Naive thymus-derived CD8-positive, alpha-beta T cell (primary cell): ENCODE measurements at places on chromosomes 12 and 14.
A peak's percentile ranks its signal among the peaks of the same experiment; 100 is the strongest.

- H3K27me3 ChIP-seq: peaks cover 25% of the 10 kb centered on the region
- no peak overlapping the region for H3K4me3 ChIP-seq
- no peaks in the 10 kb centered on the region for H3K36me3 ChIP-seq
- no peak for DNase-seq
- no peak overlapping the region for H3K27ac ChIP-seq
Measured at GRCh38 chr14:76329154-76329928, 46.6 kb upstream of the ESRRB start.

- H3K4me1 ChIP-seq: peaks cover 3% of the 10 kb centered on the region
- H3K27ac ChIP-seq: no peak overlapping the region
- no peak overlapping the region for H3K4me3 ChIP-seq
- H3K27me3 ChIP-seq: peaks cover 8% of the 10 kb centered on the region
- no peaks in the 10 kb centered on the region for H3K36me3 ChIP-seq
Measured at GRCh38 chr12:5407034-5407856, 24.7 kb upstream of the NTF3 start.

DNA sequence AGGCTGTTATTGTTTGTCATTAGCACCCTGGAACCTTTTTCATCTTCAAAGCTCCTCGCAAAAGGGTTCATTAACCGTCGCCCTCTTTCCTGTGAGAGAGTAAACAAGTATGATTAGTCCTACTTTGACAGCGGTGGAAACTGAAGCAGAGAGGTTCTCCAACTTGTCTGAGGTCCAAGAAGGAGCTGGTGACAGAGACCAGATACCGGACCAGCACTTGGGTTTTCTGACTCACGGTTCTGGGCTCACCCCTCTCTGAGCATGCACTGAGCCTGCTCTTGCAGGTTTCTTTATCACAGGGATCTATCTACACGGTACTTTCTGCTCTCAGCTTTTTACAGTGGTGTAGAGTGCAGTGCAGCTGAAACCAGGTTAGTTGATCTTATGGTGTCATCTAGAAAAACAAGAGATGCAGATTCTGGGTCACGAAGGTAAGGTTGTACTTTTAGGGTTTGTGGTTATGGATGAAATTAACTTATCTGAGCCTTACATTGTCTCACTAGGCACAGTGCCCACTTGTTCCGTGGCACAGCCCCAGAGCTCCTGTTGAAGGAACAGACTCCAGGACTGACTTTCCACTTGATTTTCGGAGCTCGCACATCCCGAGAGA, 62.1 kb downstream of the PPP2R5C start:
- peak overlapping the region; percentile 100 for H3K27ac ChIP-seq
- peak overlapping the region; percentile 92 for H3K4me3 ChIP-seq
- DNase-seq: peak; percentile 58
- peaks cover 38% of the 10 kb centered on the region for H3K36me3 ChIP-seq
- H3K27me3 ChIP-seq: no peaks in the 10 kb centered on the region

DNA sequence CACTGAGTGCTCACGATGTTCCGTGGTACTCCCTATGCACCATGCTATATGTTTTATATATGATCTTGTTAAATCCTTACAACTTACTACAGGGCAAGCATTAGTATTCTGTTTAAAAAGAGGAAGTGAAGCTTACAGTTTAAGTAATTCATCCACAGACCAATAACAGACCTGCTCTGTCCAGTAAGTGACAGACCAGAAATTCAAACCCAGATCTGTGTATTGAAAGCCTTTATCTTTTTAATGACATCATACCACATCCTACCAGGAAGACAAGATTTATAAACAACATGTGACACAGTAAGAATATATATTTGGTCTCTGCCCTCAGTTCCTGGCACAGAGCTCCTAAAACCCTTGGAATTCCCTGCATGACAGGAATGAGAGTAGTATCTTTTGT, 206.5 kb downstream of the STXBP6 start:
- H3K4me3 ChIP-seq: no peak overlapping the region
- H3K27me3 ChIP-seq: peaks cover 5% of the 10 kb centered on the region
- DNase-seq: no peak

GRCh38 chr14:58280954-58281787, 17.2 kb upstream of the ARID4A start:
- peaks cover 71% of the 10 kb centered on the region for H3K4me1 ChIP-seq
- H3K27ac ChIP-seq: peak overlapping the region; percentile 96
- H3K27me3 ChIP-seq: no peaks in the 10 kb centered on the region
- peaks cover 3% of the 10 kb centered on the region for H3K36me3 ChIP-seq
- peak overlapping the region; percentile 73 for H3K4me3 ChIP-seq

GRCh38 chr14:28629328-28630004, 137.1 kb upstream of the FOXG1 start:
- no peak overlapping the region for H3K4me3 ChIP-seq
- H3K27me3 ChIP-seq: no peaks in the 10 kb centered on the region
- H3K27ac ChIP-seq: no peak overlapping the region

- no peak overlapping the region for H3K27ac ChIP-seq
- H3K4me1 ChIP-seq: no peaks in the 10 kb centered on the region
Measured at GRCh38 chr12:110112335-110112660, 11.9 kb upstream of the IFT81 start.

GRCh38 chr12:1580526-1580925, 13.9 kb downstream of the FBXL14 start:
- no peak overlapping the region for H3K4me3 ChIP-seq
- DNase-seq: no peak
- H3K36me3 ChIP-seq: peaks cover 16% of the 10 kb centered on the region
- H3K27ac ChIP-seq: no peak overlapping the region

DNA sequence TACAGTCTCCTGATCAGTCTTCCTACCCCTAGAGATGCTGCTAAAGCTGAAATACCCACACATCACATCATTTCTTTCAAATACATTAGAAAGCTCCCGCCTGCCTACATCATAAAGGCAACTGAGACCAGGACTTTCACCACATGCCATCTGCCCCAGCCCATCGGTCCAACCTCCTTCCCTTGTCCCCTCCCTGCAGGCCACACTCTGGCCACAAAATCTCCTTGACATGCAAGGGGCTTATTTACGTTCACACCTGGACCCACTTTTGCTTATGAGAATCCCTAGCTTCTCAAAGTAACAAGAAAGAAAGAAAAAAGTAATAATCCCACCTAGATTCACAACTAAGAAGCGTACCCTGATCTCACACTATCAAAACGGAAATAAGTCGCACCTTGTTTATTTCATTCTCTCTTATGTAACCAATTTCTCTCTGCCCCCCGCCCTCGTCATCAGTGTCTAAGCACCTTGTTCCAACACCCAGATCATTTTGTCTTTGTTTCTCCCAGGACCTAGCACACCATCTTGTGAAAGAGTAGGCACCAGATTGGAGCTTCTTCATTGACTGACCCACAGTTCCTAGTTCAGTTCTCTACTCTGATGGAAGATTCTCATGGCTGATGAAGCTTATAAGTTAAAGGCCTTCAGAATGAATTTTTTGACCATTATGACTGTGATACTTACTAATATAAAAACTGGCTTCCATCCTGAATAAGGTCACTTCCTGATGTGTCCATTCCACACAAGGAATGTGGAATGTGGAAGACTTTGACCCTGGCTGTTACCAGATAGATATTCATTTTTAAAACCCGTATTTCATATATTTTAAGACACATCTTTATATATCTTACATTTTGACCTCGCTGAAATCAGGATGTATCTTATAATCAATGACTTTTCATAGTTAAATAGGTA, 7.7 kb downstream of the WSB2 start:
- H3K27me3 ChIP-seq: no peaks in the 10 kb centered on the region
- no peak overlapping the region for H3K4me3 ChIP-seq
- no peak for DNase-seq

DNA sequence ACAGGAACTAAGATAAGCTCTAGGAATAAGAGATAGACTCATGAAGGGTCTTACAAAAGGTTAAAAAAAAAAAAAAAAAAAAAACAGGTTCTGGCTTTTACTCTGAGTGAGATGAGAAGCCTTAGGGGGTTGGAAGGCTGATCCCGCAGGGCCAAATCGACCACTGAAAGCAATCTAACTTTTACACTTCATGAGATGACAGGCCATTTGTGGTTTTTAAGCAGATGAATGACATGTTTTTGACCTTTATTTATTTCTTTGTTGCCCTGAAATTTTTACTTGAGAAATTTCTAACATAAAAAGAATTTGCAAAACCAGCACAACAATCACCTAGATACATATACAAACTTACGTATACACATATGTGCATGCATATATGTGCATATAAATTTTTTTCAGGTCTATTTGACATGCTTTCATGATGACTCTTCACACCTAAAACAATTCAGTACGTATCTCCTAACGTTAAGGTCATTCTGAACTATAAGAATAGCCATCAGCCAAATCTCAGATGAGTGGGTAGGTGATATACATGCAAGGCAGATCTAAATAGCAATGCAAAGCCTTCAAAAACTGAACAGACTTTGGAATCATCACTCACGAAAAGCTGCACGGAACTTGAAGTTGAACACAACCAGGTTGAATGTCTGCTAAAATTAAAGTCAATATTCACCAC, 87.0 kb downstream of the R3HDM2 start:
- DNase-seq: no peak
- H3K4me3 ChIP-seq: no peak overlapping the region
- H3K27me3 ChIP-seq: no peaks in the 10 kb centered on the region
- H3K4me1 ChIP-seq: peaks cover 9% of the 10 kb centered on the region
- H3K27ac ChIP-seq: peak overlapping the region; percentile 20

- peaks cover 15% of the 10 kb centered on the region for H3K27me3 ChIP-seq
- H3K36me3 ChIP-seq: no peaks in the 10 kb centered on the region
- H3K27ac ChIP-seq: peak overlapping the region; percentile 18
- no peak overlapping the region for H3K4me3 ChIP-seq
- DNase-seq: no peak
Measured at GRCh38 chr12:6093764-6094163, 30.7 kb downstream of the VWF start.

GRCh38 chr14:49972823-49973222, 79.9 kb downstream of the ARF6 start:
- no peak for DNase-seq
- H3K27me3 ChIP-seq: no peaks in the 10 kb centered on the region
- no peaks in the 10 kb centered on the region for H3K36me3 ChIP-seq

DNA sequence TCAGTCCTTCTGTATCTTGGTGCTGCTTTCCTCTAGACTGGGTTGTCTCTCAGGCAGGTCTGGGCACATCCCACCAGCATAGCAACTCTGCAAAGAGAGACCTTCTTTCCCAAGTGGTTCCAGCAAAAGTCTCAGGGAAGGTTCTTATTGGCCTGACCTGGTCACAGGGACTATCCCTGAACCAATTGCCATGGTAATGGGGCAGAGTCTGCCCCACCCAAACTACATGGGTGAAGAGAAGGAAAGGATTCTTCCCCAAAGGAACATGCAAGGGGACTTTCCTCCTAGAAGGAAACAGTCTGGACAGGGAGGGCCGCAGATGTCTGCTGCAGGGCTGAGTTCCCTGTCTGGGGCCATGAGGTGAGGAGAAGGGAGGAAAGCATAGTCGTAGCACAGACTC, 122.2 kb upstream of the NCOR2 start:
- H3K27me3 ChIP-seq: no peaks in the 10 kb centered on the region
- no peak overlapping the region for H3K4me3 ChIP-seq
- H3K4me1 ChIP-seq: peaks cover 35% of the 10 kb centered on the region
- no peak for DNase-seq

- peaks cover 2% of the 10 kb centered on the region for H3K27me3 ChIP-seq
- no peaks in the 10 kb centered on the region for H3K4me1 ChIP-seq
- no peaks in the 10 kb centered on the region for H3K36me3 ChIP-seq
- no peak overlapping the region for H3K4me3 ChIP-seq
- no peak for DNase-seq
Measured at GRCh38 chr12:124073356-124074035, 100.5 kb downstream of the ZNF664 start.

GRCh38 chr12:64943686-64944085, 119.2 kb downstream of the TBC1D30 start:
- no peaks in the 10 kb centered on the region for H3K4me1 ChIP-seq
- no peak overlapping the region for H3K4me3 ChIP-seq
- no peak for DNase-seq
- H3K36me3 ChIP-seq: no peaks in the 10 kb centered on the region

- no peaks in the 10 kb centered on the region for H3K27me3 ChIP-seq
- DNase-seq: no peak
- H3K27ac ChIP-seq: no peak overlapping the region
- H3K4me1 ChIP-seq: no peaks in the 10 kb centered on the region
- peaks cover 18% of the 10 kb centered on the region for H3K36me3 ChIP-seq
Measured at GRCh38 chr12:89421092-89421835, 69.0 kb upstream of the DUSP6 start.

DNA sequence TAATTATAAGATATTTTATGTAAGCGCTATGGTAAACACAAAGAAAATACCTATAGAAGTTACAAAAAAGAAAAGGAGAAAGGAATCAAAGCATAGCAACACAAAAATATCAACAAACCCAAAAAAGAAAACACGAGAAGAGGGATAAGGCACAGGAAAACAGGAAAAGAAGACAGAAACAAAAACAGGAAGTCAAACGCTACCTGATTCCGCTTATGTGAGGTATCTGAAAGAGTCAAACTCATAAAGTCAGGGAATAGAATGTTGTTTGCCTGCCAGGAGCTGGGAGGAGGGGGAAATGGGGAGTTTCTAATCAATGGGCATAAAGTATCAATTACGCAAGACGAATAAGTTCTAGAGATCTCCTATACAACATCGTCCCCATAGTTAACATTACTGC, 39.9 kb upstream of the GPR132 start:
- H3K27me3 ChIP-seq: peaks cover 48% of the 10 kb centered on the region
- no peak overlapping the region for H3K4me3 ChIP-seq
- H3K27ac ChIP-seq: no peak overlapping the region
- no peak for DNase-seq
- peaks cover 6% of the 10 kb centered on the region for H3K4me1 ChIP-seq

GRCh38 chr12:30989754-30990153, 63.2 kb downstream of the TSPAN11 start:
- DNase-seq: no peak
- H3K36me3 ChIP-seq: no peaks in the 10 kb centered on the region
- H3K27ac ChIP-seq: no peak overlapping the region
- H3K4me1 ChIP-seq: no peaks in the 10 kb centered on the region
- H3K4me3 ChIP-seq: no peak overlapping the region
- H3K27me3 ChIP-seq: no peaks in the 10 kb centered on the region

DNA sequence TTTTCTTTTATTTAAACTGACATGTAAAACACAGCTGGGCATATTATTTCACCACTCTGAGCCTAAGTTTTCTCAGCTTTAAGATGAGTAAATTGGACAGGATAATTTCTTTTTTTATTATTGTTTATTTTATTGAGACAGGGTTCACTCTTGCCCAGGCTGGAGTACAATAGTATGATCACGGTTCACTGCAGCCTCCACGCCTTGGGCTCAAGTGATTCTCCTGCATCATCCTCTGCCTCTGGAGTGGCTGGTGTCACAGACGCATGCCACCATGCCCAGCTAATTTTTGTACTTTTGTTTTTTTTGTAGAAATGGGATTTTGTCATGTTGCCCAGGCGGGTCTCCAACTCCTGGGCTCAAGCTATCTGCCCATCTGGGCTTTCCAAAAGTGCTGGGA, 12.7 kb downstream of the BMAL2 start:
- no peaks in the 10 kb centered on the region for H3K4me1 ChIP-seq
- no peak for DNase-seq
- no peaks in the 10 kb centered on the region for H3K36me3 ChIP-seq
- no peak overlapping the region for H3K4me3 ChIP-seq
- H3K27ac ChIP-seq: no peak overlapping the region
